HuH-7 (cell line): ENCODE measurements at places on chromosomes 2 and 18.

GRCh38 chr2:239106314-239106908 lies 258.5 kb downstream of the TWIST2 start:
- DNase-seq = peak; percentile 79

DNA sequence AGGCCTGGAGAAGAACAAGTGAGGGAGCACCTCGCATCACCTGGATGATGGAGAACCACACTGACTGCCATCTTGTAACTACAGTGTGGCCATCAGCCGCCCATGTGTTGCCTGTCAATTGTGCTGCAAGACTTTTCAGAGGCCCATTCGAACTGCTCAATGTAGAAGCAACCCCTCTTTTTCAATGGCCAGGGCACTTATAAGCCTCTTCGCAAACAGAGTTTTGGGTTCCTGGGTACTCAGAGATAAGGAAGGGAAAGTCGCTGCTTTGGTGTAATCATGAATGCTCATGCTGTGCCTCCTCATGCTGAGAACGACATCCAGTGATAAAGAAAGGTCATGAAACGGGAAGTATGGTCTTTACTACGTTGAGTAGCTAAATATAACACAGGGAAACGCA lies 143.9 kb upstream of the SLC39A10 start:
- no peak for DNase-seq

GRCh38 chr2:179336782-179337534 lies 72.3 kb upstream of the SESTD1 start:
- no peak for DNase-seq

GRCh38 chr2:43220229-43220751 lies 6.1 kb downstream of the ZFP36L2 start:
- no peak for DNase-seq

GRCh38 chr18:12253027-12253426 lies 1.1 kb upstream of the CIDEA start:
- DNase-seq = no peak

GRCh38 chr18:5979176-5979888 lies 84.0 kb upstream of the TMEM200C start:
- DNase-seq = no peak

DNA sequence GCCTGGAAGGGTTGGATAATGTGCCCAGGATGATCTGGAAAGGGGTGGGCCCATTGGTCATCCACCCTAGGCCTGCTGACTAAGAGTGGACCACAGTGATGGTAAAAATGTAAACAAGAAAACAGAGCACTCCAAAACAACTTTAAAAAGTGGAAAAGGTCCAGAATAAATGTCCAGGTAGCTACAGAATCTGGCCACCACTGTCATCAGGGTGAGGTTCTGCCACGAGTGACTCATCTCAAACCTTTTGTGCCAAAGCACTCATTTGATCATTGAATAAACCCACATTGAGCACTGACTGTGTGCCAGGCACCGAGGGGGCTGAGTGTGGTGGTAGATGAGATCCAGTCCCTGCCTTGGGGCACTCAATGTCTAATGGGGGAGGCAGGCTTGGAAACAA lies 64.9 kb downstream of the EMX1 start:
- no peak for DNase-seq

GRCh38 chr2:215847056-215847455 lies 166.3 kb downstream of the MREG start:
- no peak for DNase-seq

- DNase-seq = peak; percentile 54
Observed at GRCh38 chr2:20065885-20066602, 14.6 kb upstream of the LAPTM4A start.

DNA sequence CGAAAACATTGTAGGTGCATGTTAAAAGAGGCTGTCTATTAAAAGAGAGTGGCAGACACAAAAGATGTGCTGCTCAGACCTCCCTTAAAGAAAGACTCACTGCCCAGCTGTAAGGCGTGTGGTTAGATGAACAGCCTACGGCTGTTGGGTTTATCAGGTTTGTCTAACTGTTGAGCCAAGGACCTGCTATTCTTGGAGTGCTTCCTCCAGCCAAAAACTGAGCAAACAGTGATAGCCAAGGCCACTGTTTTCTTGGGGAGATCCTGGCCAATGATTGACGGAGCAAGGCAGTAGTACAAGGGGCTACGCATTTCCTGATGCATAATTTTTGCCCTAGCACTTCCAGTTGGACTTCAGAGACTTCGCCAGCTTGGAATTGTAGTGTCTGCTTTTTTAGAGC lies 1.4 kb upstream of the RAB3GAP1 start:
- no peak for DNase-seq

GRCh38 chr2:137380610-137381009 lies 583.7 kb upstream of the HNMT start:
- no peak for DNase-seq

DNA sequence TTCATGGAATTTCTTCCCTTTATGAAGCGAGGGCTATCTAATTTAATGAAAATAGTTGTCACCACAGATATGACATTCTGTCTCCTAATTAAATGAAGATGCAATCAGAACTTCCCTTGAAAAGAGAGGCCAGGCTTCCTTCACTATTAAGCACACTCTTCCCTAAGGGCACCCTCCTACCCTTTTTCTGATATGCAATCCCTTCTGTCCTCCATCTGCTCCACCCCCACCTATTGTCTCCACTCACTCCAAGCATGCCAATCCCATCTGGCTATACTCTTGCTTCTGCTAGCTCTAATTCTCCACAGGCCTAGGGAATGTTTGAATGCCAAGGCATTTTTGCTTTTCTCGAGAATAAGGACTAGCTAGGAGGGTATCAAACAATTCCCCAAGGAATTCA lies 818.4 kb upstream of the FSHR start:
- no peak for DNase-seq

DNA sequence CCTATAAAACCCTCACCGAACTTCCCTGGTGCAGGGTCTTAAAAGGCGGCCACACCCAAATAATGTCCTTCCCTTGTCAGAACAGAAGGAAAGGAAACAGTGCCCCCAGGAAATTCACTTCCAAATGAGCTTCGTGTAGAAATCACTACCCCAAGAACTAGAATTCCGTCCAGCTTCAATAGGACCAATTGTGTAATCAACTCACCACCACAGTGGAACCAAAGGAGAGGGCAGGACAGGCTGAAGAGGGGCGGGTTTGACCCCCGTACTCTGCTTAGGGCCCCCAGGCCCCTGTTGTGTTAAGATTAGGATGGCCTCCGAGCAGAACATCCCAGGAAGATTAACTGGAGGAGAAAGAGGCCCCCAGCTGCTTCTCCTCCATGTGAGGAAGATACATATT lies 24.1 kb downstream of the GPR35 start:
- DNase-seq = no peak

GRCh38 chr2:119240311-119241204 lies 16.9 kb downstream of the STEAP3 start:
- DNase-seq = peak; percentile 71

- DNase-seq = no peak
Observed at GRCh38 chr2:62343636-62344337, 147.9 kb downstream of the B3GNT2 start.

DNA sequence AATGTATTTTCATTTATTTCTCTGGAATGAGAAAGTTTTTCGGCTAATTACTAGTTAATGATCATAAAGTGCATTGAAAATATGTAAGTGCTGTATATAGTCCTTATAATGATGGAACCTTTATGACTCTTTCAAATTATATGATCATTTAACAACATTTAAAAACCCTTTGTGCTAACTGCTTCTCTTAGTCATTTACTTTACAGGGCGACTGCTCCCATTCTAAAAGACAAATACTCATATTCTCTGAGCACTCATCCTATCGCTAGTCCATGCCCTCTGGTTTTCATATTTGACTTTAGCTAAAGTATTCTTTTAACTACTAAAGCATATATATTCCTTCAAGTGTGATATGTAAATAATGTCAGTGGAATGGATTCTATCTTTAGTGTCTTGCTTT lies 168.2 kb downstream of the CDH7 start:
- no peak for DNase-seq

DNA sequence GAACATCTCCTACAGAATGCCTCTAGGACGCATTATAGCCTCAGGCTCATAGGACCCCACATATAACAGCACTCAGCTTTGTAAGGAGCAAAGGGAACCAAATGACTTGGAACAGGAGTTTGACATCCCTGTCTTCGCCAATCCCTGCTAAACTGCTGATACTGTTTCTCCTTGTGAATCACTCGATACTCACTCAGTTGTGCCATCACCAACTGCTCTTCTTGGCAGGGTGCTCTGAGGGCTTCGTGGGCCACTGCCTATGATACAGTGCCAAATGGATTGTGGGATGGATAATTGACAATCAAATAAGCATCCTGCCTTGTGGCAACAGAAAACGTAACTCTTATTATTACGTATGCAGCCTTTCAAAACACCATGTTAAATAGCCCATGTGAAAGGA lies 396.3 kb downstream of the RIT2 start:
- no peak for DNase-seq

GRCh38 chr2:198544461-198544860 lies 740.1 kb downstream of the PLCL1 start:
- DNase-seq = no peak

GRCh38 chr2:38237311-38237710 lies 139.8 kb downstream of the ATL2 start:
- DNase-seq = no peak

DNA sequence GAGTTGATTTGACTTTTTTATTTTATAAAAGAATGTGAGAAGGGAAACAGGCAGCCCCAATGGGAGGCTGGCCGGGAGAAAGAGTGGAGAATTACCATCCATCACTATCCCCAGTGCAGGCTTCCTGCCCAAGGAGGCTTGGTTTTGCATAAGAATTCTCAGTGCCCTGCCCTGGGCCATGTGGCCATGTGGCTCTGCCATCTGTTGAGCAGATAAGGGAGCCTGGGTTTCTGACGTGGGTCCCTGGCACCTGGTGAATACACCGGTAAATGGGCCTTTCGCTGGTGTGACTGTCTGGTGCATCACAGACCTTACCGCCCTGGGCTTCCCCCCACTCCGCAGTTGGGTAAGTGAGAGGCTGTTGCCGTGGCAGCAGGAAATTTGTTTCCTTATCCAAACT lies 54.5 kb upstream of the TMEM163 start:
- DNase-seq = no peak

DNA sequence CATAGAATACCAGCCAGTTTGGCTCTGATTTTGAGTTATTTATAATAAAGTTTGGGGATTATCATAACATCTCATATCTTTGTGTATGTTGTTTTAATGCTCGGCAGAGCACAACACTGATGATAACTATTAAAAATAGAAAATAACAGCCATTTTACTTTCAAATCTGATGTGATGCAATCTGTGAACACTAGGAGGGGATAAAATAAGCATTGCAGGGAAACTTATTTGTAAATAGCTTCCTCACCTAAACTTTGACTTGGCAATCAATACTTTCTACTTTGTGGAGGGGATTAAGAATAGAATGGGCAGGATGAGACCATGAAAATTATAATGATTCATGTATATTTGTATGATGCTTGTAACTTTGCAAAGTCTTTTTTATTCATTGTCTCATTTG lies 54.4 kb downstream of the USP14 start:
- no peak for DNase-seq

DNA sequence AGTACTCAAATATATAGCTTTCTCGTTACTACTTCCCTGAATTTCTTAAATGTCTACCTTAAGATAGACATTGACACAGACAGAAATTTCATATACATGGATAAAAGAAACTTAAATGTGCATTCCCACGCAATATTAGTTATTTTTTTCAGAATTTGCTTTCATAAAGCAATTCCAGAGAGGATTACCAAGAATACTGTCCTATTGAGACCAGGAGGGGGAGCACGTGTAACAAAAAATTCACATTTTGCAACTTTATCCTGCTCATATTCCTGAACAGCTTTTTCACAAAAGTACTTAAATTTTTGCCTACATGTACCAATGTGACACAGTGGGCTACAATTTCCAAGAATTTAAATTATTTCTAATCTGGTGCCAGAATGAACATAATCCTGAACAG lies 30.7 kb upstream of the ERCC3 start:
- DNase-seq = peak; percentile 17

DNA sequence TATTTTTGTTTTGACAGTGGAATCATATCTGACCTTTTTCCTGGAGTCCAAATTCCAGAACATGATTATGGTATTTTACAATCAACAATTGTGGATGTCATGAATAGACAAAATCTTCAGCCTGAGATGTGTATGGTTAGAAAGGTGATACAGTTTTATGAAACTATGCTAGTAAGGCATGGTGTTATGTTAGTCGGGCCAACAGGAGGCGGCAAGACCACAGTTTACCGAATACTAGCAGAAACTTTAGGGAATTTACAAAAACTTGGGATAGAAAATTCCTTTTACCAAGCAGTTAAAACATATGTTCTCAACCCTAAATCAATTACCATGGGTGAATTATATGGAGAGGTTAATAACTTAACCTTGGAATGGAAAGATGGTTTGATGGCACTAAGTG lies 137.0 kb downstream of the DNAH6 start:
- DNase-seq = no peak

DNA sequence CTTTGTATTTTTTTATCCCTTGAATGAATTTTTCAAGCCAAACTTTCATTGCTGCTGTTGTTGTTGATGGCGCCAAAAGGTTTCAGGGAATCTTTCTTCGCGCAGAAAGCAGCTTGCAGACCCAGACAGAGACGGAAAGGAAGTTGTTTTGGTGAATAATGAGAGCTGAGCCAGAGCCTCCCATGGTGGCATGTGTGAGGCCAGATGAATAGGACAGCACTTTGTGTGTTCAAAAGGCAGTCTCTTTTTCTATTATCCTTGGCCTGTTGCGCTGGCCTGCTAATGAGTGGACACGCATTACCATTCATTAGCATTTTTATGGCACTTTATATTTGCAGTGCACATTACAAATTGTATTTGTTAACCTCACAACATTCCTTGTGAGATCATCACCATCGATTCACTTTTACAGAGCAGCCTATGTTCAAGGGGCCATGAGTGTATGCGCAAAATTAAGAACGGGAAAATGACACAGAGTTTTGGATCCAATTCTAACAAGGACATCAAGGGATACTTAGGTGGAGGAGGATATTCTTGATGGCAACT lies 754.7 kb downstream of the BCL11A start:
- no peak for DNase-seq

- no peak for DNase-seq
Observed at GRCh38 chr2:75241696-75242095, 42.4 kb upstream of the TACR1 start.

GRCh38 chr18:13372531-13372951 lies 154.0 kb downstream of the LDLRAD4 start:
- no peak for DNase-seq

DNA sequence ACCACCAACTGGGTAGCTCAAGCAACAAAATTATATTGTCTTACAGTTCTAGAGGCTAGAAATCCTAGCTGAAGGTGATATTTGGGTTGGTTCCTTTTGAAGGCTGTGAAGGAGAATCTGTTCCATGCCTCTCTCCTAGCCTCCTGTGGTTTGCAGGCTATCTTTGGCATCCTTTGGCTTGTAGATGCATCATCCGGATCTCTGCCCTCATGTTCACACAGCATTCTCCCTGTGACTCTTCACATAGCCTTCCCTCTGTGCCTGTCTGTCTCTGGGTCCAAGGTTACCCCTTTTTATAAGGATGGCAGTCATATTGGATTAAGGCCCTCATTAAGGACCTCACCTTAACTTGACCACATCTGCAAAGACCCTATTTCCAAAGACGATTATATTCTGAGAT lies 78.6 kb upstream of the MAP3K20 start:
- no peak for DNase-seq
